Activated CD4-positive, CD25-positive, alpha-beta regulatory T cell treated with anti-CD3 and anti-CD28 coated beads, Interleukin-2, amount 50 U/mL, for 72 hours (primary cell): ENCODE measurements at places on chromosomes 12 and 14.

- DNase-seq, result no peak
Observed at GRCh38 chr12:123971770-123972456, 718 bp downstream of the CCDC92 start.

DNA sequence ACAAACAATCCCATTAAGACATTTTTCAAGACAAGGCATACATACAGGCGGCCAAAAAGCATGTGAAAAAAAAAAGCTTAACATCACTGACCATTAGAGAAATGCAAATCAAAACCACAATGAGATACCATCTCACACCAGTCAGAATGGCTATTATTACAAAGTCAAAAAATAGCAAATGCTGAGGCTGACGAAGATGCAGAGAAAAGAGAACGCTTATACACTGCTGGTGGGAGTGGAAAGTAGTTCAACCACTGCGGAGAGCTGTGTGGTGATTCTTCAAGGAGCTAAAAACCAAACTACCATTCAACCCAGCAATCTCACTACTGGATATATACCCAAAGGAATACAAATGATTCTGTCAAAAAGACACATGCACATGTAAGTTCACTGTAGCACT lies 216.7 kb downstream of the FOXG1 start:
- DNase-seq, result no peak

- DNase-seq, result no peak
Observed at GRCh38 chr14:69351911-69352310, 46.2 kb downstream of the ERH start.

- DNase-seq, result no peak
Observed at GRCh38 chr12:64083285-64084210, 138.5 kb downstream of the KICS2 start.

DNA sequence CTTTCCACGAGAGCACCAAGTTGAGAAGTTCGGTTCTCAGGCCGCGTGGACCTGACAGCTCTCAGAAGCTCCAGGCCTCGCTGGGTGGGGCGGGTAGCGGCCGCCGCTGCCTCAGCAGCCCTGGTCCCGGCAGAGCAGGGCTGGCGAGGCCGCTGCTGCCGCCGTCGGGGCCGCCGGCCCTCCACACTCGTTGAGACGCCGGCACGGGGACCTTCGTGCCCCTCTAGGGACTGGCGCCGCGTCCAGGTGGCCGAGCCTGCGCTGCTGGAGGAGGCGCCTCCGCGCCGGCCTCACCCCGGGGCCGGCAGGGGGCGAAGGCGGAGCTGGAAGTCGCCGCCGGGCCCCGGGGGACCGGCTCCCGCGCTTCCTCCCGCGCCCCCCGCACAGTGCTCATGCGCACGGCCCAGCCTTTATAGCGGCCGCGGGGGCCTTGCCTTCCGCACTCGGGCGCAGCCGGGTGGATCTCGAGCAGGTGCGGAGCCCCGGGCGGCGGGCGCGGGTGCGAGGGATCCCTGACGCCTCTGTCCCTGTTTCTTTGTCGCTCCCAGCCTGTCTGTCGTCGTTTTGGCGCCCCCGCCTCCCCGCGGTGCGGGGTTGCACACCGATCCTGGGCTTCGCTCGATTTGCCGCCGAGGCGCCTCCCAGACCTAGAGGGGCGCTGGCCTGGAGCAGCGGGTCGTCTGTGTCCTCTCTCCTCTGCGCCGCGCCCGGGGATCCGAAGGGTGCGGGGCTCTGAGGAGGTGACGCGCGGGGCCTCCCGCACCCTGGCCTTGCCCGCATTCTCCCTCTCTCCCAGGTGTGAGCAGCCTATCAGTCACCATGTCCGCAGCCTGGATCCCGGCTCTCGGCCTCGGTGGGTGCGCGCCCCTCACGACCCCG lies at the start of gene COCH:
COCH (plus strand) TSS at position 440 of the 879 bp plus-strand sequence; CDS start at position 820, 380 bp downstream.
- DNase-seq, result peak; percentile 44

DNA sequence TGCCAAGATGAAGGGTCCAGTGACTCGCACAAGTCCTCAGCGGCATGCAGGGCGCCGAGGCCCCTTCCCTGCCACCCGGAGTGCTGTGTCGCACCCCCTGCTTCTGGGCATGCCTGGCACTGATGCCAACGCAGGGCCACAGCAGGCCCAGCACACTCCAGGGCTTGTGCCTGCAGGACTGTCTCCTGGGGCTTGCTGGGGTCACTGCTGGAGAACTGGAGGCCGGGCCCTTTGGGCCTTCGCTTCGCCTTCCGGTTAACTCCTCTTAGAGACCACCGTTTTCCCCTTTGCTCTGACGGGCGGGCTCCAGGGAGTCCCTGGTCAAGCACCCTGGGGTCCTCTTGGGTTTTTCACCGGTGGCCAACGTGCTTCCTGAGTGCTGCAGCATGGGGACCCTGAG lies 79.6 kb downstream of the WDR20 start:
- DNase-seq, result no peak
